Daoy (cell line): ENCODE measurements at places on chromosomes 13 and 19.

GRCh38 chr13:30565658-30566057 is 52.1 kb upstream of the USPL1 start:
- no peak for DNase-seq

DNA sequence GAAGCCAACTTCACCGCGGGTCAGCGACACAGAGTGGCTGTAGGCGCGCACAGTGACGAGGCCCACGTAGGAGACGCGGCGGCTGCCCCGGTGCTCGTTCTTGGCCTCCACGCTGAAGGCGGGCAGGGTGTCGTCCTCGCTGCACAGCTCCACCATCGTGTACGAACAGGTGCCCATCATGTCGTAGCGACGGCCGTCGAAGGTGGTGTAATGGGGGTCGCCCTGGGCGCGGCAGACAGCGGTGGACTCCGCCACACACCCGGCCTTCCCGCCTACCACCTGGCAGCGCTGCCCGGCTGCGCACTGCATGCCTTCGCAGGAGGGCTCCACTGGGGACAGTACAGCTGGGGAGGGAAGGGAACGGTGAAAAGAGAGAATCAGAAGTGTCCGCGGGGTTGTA is 10.0 kb downstream of the FCGBP start:
- no peak for DNase-seq

- DNase-seq = no peak
These were observed 27.3 kb downstream of the EXOC3L2 start for GRCh38 chr19:45217957-45218334.

DNA sequence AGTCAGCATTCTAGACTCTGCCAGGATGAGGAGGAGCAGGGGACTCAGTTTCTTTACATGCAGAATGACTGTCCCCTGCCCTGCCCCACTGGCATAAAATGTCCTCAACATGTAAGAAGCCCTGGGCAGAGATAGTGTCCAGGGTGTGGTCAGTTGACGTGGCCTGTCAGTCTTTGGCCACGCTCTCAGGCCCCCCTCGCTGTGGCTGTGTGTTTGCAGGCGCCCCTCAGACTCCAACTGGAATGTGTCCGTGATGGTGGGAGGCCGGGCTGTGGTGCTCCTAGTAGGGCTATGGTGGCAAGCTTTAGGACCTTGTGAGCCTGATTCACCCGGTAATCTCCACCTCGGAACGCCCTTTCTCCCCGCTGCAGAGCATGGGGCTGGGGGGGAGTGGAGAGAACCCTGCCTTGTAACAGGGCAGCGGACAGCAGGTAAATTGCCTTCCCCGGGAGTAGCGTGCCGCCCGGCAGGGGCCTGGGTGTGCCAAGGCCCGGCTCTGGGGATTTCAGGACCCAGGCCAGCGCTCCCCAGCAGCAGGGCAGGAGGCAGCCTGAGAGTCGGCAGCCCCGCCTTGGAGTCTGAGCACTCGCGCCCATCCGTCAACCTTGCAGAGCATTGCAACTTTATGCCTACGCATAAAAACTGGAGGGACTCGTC is 62.3 kb downstream of the CHST8 start:
- DNase-seq = peak; percentile 74

- DNase-seq = no peak
These were observed 127.2 kb downstream of the SOX1 start for GRCh38 chr13:112194167-112194530.

GRCh38 chr19:7489609-7490044 is 792 bp upstream of the PEX11G start:
- no peak for DNase-seq

DNA sequence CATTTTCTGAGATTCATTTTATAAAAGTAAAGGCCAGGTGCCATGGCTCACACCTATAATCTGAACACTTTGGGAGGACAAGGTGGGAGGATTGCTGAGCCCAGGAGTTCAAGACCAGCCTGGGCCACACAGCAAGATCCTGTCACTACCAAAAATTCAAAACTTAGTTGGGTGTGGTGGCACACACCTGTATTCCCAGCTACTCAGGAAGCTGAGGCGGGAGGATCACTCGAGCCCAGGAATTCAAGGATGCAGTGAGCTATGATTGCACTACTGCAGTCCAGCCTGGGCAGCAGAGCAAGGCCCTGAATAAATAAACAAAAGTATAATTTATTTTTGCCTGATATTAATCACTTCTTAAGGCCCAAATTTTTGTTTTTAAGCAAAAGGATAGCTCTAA is 40.5 kb downstream of the DHRS12 start:
- DNase-seq = no peak

DNA sequence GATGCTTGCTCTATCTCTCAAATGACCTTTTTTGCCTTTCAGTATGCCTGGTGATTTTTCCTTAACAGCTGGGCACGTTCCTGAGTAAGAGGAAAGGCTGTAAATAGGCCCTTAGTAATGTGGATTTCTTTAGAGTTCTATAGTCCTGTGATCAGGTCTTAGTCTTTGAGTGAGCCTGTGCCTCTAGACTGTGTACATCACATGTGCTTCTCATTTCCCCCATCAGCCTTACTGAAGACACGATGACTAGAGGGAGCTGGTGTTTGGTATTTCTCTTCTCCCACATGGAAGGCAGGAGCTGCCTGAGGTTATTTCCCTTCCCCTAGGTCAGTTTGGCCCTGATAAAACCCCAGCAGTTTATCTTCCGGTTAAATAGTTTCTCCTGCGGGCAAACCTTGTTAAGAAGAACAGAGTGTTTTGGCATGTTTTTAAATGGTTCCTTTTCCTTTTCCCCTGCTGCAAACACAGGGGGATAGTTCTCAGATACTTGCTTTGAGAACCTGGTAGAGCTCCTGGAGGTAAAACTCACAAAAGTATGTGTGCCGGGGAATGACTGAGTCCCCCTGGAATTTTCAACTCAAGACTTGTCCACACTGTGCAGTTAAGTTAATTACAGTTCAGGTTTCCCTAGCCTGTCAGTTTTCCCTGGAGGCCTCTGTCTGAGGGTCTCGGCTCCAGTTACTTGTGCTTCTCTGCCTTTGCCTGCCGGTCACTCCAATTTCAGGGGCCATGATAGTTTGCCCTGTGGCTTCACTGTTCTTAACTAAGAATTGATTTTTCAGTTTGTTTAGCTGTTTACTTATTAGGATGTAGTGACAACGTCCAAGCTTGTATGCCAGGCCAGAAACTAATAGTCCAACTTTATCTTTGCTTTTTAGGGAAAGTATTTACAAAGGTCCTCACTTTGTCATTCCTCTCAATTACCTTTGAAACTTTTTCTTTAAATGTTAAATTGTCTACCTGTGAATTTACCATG is 94.4 kb downstream of the URI1 start:
- peak; percentile 80 for DNase-seq

GRCh38 chr19:48122421-48122820 is 11.8 kb upstream of the PLA2G4C start:
- DNase-seq = no peak

DNA sequence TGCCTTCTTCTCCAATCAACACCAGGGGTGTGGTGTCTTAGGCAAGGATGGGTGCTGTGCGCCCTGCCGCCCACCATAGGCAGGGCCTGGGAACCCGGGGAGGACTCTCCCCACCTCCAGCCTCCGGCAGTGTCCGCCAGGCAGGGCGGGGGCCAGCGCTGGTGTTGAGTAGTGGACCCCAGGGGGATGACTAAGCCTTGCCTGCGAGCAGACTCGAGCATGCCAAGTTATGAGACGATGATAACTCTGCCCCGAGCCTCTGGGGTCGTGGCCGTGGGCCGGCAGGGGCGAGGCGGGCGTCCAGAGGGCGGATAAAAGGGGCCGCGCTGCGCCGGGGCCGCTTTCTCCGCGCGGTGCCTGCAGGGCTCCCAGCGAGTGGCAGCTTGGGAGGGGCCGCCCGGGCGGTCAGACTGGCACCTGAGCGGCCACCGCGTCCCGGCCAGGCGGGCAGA is at the start of gene MEDAG:
Gene MEDAG, plus strand, starts transcription at position 340 of the 452 bp plus-strand sequence. CDS start 245 bp downstream, outside the sequence.
- peak; percentile 51 for DNase-seq
